ENCODE measurements at places on chromosomes 2 and 18.

- no peak for DNase-seq
Observed at GRCh38 chr2:157271590-157272203, 14.2 kb downstream of the GALNT5 start.

- DNase-seq = no peak
Observed at GRCh38 chr2:236293241-236293810, 29.1 kb upstream of the ASB18 start.

DNA sequence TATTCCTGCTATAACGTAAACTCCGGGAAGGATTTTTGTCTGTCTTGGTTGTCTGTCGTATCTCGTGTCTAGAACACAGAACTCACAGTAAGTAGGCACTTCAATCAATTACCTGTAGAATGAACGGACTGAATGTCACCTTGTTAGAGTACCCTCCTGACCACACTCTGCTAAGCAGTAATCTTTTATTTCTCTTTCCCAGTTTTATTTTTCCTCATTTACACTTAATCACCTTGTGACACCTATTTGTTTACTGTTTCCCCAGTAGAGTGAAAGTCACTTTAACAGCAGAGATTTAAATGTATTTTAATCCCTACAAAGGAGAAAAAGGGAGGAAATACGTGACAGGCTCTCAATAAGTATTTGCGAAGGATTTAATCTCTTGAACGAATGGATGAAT lies 514 bp upstream of the EPB41L5 start:
- DNase-seq = no peak

GRCh38 chr2:138713504-138713903 lies 66.7 kb downstream of the NXPH2 start:
- no peak for DNase-seq

GRCh38 chr18:21669736-21670285 lies 34.8 kb downstream of the ABHD3 start:
- no peak for DNase-seq

DNA sequence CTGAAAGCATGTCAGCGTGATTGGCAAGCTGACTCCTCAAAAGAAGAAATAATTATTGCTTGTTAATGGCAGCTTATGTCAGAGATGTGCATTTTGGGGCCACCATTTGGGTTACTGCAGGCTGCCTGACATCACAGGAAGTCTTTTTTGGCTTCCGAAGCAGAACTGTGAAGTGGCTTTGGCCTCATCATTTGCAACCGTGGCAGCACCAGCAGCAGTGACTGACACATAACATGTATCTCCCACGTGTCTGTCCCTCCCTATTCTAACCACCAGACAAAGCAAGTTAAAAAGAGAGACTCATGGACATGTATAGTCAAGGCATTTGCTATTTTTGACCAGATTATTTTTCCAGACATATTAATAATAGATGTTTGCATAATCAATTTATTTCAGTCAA lies 488.7 kb upstream of the ACVR2A start:
- no peak for DNase-seq

DNA sequence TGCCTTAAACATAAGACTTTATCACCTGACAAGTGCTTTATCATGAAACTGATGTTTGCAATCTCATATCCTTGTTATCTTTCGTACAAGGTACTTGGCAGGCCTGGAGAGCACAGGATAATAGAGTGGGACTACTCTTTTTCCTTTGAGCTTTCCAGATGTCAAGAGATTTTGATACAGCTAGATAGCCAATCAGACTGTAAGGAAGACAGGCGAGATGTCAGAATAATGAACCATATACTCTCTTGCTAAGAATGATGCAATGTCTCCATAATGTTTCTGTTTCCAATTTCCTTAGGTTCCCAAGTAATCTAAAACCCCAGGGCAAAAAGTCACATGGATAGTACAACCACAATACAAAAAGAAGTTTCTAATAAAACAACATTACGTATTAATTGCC lies 313.1 kb downstream of the PDE11A start:
- DNase-seq = no peak

DNA sequence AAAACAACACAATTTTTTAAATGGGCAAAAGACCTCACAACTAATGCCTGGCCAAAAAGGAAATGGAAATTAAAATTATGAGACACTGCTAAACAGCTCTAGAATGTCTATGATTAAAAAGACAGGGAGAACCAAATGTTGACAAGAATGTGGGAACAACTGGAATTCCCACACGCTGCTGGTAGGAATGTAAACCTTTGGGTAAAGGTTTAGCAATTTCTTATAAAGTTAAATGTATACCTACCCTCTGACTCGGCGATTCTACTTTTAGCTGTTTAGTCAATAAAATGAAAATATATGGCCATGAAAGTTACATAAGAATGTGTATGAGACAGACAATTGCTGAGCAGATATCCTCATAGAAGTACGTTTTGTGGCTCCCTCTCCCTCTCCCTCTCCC lies 60.9 kb downstream of the ATF2 start:
- DNase-seq = no peak

DNA sequence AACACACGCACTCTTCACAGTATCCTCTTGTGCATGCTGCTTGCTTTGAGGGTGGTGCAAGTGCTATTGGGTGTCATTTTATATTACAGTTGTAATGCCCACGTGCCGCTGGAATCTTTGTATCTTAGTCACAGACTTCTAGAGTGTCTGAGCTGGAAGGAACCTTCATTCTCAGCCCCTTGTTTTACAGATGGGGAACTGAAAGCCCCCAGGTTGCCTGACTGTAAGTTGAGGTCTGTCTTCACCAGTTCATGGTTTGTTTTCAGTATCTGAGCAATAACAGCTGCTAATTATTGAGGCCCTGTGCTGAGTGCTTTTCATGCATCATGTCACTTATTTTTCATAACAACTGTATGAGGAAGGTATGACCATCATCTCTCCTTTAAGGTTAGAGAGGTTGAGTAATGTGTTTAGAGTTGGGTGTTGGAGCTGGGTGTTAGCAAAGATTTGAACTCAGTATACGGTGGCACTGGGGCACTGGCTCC lies 77.0 kb downstream of the PRKCE start:
- no peak for DNase-seq

DNA sequence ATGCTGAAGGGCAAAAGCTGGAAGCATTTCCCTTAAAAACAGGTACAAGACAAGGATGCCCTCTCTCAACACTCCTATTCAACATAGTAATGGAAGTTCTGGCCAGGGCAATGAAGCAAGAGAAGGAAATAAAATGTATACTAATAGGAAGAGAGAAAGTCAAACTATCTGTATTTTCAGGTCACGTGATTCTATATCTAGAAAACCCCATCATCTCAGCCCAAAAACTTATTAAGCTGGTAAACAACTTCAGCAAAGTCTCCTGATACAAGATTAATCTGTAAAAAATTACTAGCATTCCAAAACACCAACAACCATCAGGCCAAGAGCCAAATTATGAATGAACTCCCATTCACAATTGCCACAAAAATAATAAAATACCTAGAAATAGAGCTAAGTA lies 213.2 kb upstream of the CNTNAP5 start:
- no peak for DNase-seq

DNA sequence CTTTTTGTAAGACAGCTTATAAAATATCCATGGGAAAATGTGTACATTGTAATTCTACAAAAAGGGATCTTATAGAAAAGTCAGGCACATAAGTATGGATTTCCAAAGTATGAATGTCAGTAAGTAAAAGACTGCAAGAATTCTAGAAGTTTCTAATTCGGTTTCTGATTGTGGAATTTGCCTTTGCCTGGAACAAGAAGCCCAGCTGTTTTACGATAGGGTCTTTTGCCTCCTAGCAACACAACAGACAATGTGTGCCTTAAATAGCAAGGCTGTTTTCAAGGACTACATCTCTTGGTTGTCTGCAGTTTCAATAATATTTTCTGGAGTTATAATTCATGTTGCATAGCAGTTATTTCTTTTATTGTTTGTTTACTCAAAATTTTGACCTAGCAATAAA lies 312.9 kb downstream of the MTX2 start:
- DNase-seq = no peak

- no peak for DNase-seq
Observed at GRCh38 chr18:56815926-56816325, 164.8 kb downstream of the WDR7 start.

GRCh38 chr2:66553370-66553769 lies 118.4 kb downstream of the MEIS1 start:
- peak; percentile 26 for DNase-seq

- no peak for DNase-seq
Observed at GRCh38 chr2:61423714-61424113, 47.2 kb downstream of the USP34 start.

GRCh38 chr18:52403291-52404021 lies 63.5 kb downstream of the DCC start:
- no peak for DNase-seq

DNA sequence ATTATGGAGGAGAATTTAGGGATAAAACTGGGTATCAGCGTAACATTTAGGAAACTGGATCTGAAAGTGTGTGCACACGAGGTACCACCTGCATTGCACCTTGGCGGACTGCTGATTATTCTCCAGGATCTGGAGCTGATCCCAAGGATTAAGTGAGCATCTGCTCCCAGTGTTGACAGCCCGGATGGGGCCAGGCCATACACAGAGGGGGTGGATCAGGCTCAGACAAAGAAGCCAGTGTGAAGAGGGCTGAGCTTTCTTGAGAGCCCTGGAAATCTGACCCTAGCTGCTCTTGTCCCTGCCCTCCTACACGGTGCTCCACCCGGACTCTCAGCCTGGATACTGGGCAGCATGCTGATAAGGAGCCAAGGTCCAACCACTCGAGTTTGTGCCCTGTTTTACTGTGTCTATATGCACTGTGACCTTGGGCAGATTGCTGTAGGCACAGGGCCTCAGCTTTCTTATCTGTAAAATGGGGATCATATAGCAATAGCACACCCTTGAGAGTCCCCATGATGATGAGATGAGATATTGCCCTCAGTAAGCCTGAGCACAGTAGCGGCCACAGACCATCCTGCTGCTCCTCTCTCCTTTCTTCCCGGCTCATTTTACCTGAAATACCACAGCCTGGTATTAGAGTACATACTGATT lies 396.8 kb upstream of the CELF4 start:
- DNase-seq = no peak

DNA sequence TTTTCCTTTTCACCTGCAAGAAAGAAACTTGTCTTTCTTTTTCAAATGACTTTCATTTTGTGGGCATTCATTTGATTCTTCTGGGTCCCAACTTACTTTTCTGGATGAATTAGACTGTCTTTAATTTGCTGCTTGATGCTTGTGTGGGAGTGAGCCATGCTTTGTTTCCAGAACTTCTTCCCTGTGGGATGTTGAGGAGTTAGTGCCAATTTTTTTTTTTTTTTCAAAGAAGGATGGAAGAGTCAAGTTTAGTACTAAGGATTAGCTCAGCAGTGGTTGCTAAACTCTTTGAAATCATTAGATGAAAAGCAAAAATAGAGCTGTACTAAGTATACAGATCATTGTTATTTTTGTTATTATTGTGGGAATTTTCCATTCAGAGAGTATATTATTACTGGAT lies 17.2 kb upstream of the KCTD1 start:
- DNase-seq = no peak

- no peak for DNase-seq
Observed at GRCh38 chr2:147520817-147521216, 324.0 kb upstream of the ACVR2A start.

DNA sequence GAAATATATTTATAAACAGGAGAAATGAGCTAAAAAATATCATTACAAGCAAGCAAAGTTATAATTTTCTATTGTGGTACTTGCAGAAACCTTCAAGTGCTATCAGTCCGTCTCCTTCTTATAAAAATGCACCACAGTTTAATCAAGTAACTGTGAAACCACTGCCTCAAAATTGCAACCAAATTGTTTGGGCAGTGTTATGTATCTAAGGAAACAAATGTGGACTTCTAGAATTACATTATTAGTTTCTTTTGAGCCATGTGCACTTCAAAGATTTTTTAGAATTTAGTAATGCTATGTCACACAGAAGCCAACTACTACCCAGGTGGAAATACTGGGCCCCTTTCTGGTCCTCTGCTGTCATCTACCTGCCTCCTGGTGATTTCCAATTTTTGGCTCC lies 495.6 kb downstream of the NYAP2 start:
- no peak for DNase-seq

DNA sequence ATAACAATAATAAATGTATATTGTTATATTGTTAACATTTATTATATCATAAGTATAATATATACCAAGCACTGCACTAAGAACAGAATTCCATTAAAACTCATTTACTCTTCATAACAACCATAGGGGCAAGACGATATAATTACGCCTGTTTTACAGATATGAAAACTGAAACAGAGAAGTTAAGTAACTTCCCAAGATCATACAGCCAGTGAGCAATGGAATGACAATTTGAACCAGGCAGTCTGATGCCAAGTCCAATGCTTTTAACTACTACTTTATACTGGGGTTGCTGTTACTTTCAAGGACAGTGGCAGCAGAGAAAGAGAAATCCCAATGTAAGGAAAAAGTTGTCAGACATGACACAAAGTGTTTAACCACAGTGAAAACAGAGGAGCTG lies 338.8 kb upstream of the ID2 start:
- no peak for DNase-seq

DNA sequence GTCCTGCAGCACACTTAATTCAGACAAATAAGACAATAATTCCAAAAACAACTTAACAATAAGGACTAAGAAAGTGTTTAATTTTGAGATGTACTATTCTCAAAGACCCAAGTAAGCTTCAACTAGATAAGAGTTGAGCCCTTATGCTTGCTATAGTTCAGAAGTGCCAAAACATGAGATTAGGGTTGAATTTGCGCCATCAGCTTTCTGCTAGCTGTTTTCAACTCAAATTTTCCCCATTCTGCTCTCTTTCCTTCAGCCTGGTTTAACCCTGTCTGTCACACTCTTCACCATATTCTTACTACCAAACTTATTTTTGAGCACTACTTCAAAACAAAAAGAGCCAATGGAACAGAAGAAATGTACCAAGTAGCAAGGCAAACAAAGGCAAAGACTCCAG lies 4.1 kb downstream of the NFE2L2 start:
- DNase-seq = no peak

DNA sequence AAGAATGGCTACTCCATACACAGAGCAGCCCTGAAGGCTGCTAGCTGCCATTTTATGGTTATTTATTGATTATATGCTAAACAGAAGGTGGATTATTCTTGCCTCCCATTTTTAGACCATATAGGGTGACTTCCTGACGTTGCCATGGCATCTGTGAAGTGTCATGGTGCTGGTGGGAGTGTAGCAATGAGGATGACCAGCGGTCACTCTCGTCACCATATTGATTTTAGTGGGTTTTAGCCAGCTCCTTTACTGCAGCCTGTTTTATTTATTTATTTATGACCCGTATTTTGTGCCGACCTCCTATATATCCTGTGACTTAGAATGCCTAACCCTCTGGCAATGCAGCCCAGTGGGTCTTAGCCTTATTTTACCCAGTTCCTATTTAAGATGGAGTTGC lies 553.9 kb downstream of the TNS1 start:
- no peak for DNase-seq

DNA sequence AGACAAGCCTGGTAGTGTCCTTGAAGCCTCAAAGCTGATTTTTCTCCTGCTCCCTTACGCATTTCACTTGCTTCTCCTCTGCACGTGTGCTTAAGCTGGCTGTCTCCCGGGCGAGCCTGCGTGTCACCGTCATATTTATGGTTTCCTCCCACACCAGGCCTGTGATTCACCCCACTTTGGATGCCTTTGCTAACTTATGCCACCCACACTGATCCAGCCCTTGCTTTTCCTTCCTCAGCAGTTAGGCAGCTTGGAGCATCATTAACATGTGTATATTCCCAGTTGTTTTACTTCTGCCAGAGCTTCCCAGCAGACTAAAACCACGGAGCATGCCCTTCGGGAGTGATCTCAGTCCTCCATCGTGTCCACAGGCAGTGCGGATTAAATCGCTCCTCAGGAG lies 2.2 kb downstream of the ST3GAL5 start:
- no peak for DNase-seq

Data from HAP-1 (cell line).